ENCODE measurements at places on chromosomes 6 and 20.

GRCh38 chr20:59940956-59941294 is 736 bp downstream of the FAM217B start:
- no peak for DNase-seq

- no peak for DNase-seq
Measured at GRCh38 chr20:646107-646867, 6.7 kb downstream of the SRXN1 start.

DNA sequence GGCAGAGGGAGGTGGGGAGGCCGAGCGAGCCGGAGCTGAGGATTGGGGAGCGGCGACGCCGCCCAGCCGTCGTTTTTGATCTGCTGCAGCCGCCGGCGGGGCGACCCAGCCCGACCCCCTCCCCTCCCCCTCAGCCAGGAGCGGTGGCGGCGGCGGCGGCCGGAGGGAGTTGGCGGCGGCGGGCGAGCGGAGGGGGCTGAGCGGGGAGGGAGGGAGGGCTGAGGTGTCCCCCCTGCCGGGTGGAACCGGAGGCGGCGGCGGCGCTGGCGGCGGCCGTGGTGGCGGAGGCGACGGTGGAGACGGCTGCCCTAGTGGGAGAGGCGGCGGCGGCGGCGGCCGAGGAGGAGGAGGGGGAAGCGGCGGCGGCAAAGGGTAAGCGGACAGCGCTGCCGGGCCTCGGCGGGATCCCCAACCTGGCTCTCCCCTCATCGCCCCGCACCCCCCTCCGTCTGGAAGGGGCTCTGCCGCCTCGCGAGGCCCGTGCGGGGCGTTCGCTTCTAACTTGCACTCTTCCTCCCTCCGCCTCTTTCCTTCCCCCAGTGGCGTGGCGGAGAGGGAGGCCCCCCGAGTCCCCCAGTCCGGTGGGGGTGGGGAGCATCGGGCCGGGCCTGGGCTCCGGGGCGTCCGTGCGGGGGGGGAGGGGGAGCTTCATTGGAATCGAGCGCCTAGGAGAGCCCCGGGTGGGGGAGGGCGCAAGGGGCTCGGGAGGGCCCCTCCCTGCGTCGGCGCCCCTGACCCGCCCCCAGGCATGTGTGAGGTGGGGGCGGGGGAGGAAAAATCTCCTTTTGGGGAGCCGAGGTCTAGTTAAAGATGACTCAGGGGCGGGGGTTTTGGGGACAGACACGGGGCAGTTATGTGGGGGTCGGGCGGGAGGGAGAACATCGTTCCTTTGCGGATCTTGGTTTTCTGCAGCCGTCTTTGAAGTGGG is at the start of gene TAB2:
TAB2 (plus strand) TSS at position 69 of the 928 bp plus-strand sequence. CDS start 52,286 bp downstream, outside the sequence.
- DNase-seq = no peak

DNA sequence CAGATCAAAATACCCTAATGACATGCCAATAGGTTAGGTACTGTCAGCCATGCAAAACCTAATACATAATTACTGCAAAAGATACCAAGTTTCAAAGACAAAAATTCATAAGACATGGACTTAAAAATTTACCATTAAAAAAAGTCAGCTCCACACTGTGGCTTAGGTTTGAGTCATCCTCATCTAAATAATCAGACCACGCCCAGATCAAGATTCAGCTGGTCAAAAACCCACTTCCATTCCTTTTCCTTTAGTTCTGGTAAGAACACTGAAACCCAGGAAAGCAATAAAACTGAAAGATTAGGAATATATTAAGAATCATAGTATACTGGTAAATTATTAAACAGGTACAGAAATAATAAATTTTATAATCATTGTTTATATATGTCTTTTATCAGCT is 81.0 kb upstream of the ASF1A start:
- DNase-seq = no peak

DNA sequence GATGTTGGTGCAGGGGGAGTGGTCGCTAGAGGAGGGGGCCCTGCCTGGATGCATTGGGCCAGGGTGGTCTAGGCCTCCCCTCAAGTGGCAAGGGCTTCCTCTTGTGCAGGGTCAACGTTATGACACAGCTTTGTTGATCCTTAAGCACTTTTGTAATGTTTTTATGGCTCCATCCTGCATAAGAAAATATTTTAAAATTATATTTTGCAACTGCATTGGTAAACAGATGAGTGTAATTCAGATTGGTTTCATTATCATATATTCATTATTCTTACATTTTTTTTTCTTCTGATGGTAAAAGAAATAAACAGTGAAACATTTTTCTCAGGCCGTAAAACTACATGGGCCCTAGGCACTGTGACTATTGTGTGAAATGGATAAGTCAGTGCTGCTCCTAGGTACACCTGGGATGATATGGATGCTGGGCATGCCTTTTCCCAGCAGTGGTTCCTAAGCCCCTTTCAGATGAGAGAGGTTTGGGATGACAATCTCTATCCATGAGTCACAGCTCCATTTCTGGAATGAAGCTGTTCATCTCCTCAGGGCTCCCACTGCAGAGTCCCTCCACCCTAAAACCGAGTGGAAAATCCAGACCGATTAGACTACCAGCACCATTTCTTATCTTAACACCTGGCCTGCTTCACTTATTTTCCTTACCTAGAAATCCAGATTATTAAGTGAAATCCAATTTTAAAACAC is 5.8 kb upstream of the SIM1 start:
- DNase-seq = no peak

- DNase-seq = no peak
Measured at GRCh38 chr6:44481760-44482159, 94.3 kb downstream of the CDC5L start.

DNA sequence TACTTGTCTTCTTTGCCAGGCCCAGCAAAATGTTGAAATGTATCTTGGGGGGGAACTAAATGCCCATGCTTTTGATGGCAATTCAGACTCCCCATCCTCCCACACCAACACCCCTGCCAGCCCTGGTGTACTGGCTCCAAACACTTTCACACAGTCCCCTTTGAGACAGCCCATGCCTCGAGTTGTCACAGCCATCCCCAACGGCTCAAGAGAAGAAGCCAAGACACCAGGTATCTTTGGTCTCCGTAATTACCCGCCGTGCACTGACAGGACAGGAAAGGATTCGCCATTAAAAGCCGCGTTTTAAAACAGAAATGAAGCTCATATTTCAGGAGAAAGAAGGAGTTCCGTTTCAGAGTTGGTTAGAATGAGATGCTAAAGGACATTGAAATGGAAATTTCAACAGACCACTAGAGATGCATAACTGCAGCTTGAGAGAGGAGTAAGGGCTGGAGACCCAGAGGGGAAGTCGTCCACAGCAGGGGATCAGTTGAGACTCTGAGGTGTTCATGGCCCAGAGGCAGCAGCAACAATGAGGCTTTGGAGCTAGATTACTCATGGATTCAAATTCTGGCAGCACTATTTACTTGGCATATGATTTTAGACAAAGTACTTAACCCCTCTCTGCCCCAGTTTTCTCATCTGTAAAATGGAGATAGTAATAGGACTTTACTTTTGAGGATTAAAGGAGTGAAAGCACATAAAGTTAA is 63.5 kb upstream of the ADGRF1 start:
- DNase-seq = no peak

DNA sequence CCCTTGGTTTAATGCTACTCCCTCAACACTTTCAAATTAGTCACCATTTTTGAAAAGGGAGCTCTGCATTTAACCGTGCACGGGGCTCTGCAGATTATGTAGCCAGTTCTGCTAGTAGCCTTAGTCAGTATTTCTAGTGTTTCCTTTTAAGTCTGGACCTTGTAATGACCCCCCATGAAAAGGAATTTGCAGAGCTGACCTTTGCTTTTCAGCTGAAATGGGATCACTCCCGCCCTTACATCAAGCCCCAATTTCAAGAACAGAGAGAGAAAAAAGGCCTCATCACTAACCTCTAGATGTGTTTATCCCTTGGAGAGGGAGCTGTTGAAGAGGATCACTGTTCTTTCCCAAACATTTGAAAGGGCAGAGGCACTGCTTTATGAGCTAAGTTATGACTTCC is 490.7 kb upstream of the BTBD3 start:
- DNase-seq = no peak

DNA sequence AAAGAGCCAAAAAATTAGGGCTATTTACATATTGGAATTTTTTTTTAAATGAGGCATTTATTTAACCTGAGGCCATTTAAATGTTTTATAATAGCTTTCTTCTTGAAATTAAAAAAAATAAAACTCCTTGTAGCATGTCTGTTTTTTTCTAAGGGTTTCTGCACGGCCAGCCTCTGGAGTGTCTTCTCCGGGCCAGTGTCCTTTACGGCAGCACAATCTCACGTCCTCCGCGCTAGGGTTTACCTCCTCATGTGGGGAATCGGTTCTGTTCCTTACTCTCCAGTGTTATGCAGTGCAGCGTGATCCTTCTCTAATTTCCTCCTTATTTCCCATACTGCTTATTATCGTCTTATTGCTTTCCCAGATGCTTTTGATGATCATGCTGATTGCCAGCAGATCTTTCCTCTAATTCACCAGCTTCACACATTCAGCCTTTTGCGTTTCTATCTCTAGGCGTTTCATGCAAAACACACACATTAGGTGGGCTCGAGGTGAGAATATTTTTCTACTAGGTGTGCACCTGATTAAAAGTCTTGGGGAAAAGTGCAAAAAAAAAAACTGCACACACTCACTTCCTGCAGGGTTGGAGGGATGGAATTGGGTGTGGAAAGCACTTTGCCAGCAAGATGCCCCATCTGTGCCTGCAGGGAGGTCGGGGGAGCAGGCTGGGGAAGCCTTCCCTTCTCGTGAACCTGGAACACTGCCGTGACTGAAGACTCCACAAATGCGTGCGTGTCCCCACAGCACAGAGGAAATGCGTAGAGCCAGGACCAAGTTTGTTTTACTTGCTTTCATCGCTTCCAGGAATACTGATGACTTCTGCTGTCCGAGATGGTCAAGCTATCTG is 56.1 kb downstream of the PSMG4 start:
- no peak for DNase-seq

GRCh38 chr20:35305682-35306556 is 13.7 kb upstream of the FAM83C start:
- peak; percentile 97 for DNase-seq

DNA sequence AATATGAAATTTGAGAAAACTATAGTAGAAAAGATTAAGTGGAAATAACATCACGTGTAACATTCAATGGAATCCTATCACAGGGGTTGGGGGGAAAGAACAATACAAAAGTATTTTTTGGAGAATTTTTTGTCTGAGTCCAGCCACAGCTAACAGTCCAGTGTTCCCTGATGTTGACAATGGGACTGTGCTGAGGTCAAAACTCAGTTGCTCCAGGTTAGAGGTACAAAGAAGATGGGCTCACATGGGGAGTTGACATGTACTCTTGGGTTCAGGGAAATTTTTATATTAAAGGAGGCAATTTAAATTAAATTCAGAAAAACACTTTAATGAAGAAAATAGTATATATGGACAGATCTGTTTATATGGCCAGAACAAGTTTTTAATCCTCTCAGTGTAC is 995 bp downstream of the MYCT1 start:
- no peak for DNase-seq

GRCh38 chr6:108667993-108668392 is 107.3 kb downstream of the FOXO3 start:
- no peak for DNase-seq

DNA sequence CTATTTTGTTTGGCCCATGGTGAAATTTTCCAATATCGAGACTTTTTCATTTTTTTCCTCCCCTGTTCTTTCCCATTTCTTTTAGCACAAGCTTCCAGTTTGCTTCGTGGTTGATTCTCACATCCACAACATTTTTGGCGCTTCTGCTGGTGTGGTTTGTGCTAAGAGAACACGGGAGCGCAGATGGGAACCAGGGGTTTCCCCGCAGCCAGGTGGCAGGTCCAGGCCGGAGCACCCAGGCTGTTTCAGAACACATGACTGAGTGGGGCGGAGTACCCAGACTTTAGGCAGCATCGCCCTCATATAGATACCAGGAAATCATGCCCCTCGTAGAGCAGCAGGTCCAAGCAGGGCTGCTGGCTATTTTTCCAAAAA is 58.0 kb downstream of the SYTL3 start:
- DNase-seq = no peak

DNA sequence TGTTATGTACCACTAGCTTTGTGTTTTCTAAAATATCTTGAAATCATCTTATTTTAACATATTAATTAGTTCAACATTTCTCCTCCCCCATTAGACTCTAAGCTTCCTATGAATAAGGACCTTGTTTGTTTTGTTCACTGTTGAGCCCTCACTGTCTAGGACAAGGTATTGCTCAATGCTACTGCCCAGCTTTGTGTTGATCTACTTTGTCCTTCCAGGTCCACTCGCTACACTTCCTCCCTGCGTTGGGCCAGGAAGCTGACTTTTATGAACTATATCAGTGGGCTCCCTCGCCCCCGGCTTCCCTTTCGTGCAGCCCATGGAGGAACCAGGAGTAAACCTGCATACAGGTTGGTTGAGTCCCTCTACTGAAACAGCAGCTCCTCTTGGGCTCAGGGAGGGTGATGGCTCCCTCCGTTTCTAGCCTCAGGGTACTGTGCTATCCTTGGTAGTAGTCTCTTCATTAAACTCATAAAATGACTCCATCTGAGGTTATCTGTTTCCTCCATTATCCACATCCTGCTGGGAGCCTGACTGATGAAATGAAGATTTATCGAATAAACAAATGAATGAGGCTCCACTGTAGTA is 272.5 kb downstream of the CLIC5 start:
- DNase-seq = no peak

- DNase-seq = peak; percentile 56
Measured at GRCh38 chr6:43608310-43608763, 20.7 kb downstream of the GTPBP2 start.

GRCh38 chr6:156464100-156464878 is 312.9 kb upstream of the ARID1B start:
- DNase-seq = no peak

- DNase-seq = no peak
Measured at GRCh38 chr20:6295127-6295866, 172.5 kb upstream of the FERMT1 start.

- no peak for DNase-seq
Measured at GRCh38 chr6:98471444-98471843, 362.9 kb upstream of the POU3F2 start.

DNA sequence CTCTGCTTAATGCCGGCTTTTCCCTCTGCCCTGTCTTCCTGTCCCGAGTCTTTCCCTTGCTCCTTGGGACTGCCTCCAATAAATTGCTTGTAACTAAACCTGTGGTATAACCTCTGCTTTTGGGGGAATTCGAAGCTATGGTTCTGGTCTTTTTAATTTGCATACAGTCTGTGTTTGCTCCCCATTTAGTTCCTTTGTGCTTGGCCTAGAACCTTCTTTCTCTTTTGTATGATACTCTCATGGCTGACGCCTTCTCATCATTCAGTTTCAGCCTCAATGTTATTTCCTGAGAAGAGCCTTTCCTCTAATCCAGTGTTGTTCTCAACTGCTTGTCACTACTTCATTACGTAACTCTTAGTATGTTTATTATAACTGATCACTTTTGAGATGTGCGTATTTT is 248.0 kb downstream of the PHF3 start:
- DNase-seq = no peak

- no peak for DNase-seq
Measured at GRCh38 chr6:22765015-22765414, 195.6 kb downstream of the HDGFL1 start.

DNA sequence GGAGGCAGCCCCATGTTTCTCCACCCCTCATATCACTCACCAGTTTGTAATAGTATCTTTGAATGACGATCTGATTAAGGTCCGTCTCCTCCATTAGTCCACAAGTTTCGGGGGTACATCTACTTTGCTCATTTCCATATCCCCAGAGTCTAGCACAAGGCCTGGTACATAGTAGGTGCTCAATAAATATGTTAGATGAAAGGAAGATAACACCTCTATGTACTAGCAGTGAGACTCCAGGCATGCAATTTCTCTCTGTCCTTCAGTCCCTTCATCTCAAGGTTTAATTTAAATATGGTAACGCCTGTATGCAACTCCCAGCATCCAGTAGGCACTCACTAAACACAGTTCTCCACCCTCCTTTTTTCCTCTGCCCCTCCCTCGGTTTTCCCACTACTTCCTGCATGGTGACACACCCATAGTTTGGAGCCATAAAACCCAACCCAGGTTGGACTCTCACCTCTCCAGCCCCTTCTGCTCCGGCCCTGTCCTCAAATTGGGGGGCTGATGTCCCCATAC is 461 bp upstream of the HNF4A start:
- DNase-seq = no peak

Data from T1000 (cell line).